ENCODE measurements at places on chromosomes 7 and 10.

GRCh38 chr10:65501259-65501658 is 1424.6 kb upstream of the LRRTM3 start:
- no peak for DNase-seq

- no peak for DNase-seq
Measured at GRCh38 chr7:121853307-121853706, 19.7 kb upstream of the PTPRZ1 start.

DNA sequence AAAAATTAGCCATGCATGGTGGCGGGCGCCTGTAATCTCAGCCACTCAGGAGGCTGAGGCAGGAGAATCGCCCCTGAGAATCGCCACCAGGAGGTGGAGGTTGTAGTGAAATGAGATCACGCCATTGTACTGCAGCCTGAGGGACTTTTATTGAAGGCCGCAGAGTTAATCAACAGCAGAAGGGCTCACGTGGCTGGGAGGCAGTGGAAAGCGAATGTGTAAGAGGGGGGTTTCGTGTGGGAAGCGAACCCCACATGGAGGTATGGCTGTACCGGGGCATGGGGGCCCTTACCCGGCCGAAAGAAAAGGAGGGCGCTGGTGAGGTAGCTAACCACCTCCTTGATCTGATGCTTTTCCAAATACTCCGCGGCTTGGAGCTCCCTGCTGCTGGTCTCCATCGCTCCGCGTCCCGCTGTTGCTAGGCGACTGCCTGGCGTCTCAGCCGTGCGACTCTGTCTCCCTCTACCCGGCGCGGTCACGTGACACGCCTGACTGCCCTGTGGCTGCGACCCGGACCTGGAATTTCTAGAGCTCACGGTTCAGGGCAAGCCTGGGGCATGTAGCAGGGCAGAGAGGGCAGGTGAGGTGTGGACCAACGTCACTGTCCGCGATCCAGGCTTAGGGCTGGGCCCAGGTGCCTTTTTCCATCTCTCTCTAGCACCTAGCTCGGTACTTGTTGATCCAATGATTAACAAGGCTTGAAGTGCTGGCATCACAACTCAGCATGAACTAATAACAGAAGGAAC is at the start of gene EFCAB10:
Gene EFCAB10, minus strand, starts transcription at position 428 of the 746 bp plus-strand sequence. Its CDS starts 30 bp downstream, at position 398.
- no peak for DNase-seq

GRCh38 chr7:95933618-95934017 is 161.3 kb downstream of the DYNC1I1 start:
- no peak for DNase-seq

DNA sequence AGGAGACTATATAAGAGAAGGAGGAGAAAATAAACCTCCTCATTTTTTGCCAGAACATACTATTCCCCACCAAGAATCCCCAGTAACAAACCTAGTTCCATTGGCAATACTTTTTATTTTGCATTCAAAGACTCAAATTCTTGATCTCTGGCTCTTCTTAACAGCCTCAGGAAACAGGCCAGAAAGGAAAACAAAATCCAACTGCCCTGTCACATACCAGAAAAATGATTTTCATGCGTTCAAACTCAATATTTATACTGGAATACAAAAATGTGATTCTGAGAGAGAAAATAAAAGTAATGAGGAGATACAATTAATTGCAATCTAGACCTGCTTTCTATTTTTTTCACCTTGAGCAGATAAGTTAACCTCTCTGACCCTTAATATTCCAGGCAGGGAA is 435.9 kb upstream of the AUTS2 start:
- no peak for DNase-seq
